ENCODE measurements at places on chromosomes 6 and 20.

DNA sequence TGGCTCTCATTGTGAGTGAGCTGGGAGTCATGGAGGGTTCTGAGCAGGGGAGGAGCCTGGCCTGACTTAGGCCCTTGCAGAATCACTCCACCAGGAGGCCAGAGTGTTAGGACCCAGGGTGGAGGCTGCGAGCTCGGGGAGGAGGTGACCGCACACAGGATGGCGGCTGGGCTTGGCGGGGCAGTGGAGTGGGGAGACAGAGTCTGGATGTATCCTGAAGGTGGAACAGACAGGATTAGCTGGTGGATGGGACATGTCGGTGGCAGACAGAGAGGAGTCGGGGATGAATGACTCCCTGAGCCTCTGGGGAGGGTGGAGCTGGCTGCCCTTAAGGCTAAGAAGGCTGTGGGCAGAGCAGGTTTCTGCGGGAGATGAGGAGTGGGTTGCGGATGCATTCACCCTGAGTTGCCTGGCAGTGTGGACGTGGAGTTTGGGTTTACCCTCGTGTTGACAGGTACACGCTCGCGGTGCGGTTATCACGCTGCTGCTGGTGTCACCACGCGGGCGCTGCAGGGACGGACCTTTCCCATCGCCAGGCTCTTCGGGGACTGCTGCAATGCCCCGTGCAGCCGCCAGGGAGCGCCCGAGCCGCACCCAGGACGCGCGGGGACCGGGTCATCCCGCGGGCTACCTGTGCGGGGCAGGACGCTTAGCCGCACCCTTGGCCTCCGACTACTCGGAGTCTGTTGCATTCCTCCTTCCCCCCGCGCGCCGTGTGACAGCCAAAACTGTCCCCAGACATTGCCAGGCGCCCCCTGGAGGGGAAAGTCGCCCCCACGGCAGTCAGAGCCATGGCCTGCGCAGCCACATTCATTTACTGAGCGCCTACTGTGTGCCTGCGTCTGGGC is 43.0 kb upstream of the PTGIS start:
- DNase-seq: peak; percentile 86

GRCh38 chr6:166815629-166816028 is 140.7 kb downstream of the RNASET2 start:
- no peak for DNase-seq

DNA sequence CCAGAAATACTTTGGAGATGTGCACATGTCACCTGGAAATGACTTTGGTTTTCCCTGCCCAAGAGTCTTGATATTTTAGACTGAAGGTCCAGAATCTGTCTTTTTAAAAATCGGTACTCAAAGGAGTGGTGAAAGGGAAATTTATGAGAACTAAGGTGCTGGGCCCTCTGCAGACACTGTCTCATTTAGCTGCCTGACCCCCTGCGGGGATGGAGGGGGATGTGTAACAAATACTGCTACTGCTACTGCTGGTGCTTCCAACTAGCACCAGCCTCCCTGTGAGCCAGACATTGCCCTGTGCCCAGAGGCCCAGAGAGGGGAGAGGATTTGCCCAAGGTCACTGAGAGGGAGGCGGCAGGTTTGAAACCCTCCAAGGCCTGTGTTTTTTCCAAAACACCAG is 7.0 kb downstream of the SCRT2 start:
- no peak for DNase-seq

- peak; percentile 17 for DNase-seq
Measured at GRCh38 chr6:71248306-71248765, 40.3 kb upstream of the OGFRL1 start.

- no peak for DNase-seq
Measured at GRCh38 chr6:28530777-28531176, 5.1 kb downstream of the GPX5 start.

GRCh38 chr20:48910347-48910781 is 11.1 kb upstream of the ARFGEF2 start:
- DNase-seq: no peak

GRCh38 chr6:44966449-44967092 is 361.6 kb upstream of the RUNX2 start:
- DNase-seq: no peak

DNA sequence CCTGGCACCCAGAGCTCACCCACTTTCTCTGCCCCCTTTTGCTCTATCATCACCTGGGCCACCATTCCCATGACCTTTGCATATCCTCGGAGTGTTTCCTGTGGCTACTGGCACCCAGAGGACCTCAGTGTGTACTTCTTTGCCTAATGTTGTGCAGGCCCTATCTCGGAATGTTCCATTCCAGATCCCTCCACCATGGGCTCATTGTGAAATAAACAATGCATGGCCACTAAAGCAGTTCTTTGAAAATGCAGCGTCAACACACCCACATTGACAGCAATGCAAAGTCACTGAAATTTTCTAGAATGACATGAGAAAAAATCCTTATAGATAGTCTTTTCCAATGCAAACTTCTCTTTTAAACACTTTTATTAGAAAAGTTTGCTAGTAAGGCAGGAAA is 72.9 kb upstream of the AGPAT4 start:
- DNase-seq: no peak

DNA sequence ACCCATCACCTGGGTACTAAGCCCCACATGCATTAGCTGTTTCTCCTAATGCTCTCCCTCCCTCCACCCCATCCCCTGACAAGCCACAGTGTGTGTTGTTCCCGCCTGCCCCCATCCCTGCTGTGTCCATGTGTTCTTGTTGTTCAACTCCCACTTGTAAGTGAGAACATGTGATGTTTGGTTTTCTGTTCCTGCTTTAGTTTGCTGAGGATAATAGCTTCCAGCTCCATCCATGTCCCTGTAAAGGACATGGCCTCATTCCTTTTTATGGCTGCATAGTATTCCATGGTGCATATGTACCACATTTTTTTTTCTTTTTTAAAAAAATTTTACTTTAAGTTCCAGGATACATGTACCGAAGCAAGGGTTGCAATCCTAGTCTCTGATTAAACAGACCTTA is 76.7 kb downstream of the RNF217 start:
- DNase-seq: no peak

DNA sequence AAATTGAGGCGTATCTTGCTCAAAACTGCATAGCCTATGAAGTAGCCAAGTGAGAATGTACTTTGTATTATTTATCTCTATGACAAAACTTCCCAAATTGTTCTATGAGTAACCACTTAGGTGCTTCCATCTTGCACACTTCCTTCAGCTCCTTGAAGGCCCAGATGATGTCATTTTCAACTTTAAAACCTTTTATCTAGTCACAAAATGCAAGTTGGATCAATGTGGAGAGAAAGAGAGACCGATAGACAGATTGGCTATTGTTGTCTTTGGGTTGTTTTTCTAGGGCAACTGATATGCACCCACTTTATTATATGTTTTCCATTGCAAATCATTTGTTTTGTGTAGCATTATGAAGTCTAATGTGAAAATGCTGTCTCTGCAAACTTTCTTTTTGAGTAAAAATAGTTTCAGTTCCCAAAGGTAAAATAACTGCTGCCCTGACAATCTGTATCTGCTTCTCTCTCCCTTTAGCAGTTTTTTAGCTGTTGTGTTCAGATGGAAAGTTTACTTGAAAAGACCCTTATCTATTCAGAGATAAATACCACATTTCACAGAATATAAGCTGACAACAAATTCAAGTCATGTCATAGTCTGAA is 73.7 kb upstream of the CITED2 start:
- no peak for DNase-seq

GRCh38 chr6:162833776-162834175 is 106.0 kb downstream of the PACRG start:
- DNase-seq: no peak

- DNase-seq: no peak
Measured at GRCh38 chr20:46230801-46231282, 77.5 kb downstream of the CDH22 start.

- DNase-seq: no peak
Measured at GRCh38 chr6:44678252-44678935, 290.9 kb downstream of the CDC5L start.

DNA sequence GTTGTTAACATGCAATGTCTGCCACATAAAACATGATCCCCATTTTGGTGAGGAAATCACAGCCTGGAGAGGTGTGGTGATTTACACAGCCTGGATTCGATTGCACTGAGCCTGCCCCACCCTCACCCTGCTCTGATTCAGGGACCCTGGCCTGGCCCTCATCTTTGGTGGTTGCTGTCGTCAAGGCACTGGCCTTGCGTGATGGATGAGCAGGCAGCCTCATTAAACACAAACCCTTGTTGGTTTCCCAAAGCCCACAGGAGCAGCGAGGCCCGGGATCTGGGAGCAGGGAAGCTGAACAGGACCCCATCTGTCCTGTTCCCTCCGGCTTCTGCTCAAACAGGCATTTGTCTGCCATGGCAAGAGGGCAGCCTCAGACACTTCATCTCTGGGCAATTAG is 70.8 kb downstream of the CHMP4B start:
- DNase-seq: no peak

DNA sequence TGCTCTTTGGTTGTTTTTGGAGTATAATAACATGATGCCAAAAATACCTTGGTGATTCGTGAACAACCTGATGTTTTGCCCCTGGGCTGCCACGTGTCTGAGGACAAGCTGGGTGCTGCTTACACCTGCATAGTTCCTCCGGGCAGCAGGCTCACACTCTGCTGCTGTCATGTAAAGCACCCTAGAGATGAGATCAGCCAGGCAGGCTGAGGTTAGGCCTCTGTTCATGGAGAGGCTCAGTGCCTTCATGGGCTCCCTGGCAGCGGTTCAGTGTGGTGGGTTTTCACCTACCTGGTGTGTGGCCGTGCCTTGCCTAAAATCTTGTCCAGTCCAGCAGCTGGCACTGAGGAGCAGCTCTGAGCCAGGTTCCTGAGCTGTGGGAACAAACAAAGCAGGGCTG is 60.1 kb upstream of the TAGAP start:
- no peak for DNase-seq

DNA sequence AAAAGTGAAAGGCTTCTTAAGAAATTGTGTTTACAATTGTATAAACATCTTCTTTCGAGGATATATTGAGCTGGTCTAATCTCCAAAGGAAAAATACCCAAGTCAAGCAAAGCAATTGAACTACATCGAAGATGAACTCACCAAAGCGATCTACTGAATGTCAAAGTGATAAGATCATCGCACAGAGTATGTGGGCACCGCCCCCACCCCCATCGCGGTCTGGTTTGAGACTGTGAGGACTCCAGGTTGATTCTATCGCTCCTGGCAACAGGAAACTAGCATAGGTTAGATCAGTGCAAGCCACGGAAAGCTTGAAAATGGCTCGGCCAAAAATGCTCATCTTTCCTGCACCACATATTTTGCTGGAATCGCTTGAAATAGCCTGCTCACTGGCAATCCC is 133.2 kb upstream of the RPS6KA2 start:
- no peak for DNase-seq
